CD14-positive monocyte (primary cell): ENCODE measurements at places on chromosomes 2 and 18. TPM values are rescaled to one million over a fixed set of nuclear protein-coding genes. Genes with fewer than 3 reads are reported as not detected.

The HK2 gene
- 29.2 and 46.7 TPM in 2 replicates for polyA plus RNA-seq

DNA sequence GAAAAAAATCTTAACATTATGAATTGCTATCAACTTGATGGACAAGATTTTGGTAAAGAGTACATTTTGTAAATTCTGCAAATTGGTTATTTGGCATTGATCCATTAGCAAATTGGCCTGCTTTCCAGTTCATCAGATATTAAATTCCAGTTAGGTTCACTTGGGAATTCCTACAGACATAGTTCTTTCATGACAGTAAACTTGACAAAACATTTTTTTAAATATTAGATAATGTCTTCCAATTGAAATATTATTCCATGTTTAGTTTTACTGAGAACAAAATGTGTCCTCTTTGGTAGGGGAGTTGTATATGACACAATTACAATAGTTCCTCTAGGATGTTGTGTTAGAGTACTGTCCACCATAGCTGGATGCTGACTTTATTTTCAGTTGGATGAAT lies 141.9 kb downstream of the LCLAT1 start:
- no peak for DNase-seq

The CCL20 gene
- not detected for polyA plus RNA-seq

DNA sequence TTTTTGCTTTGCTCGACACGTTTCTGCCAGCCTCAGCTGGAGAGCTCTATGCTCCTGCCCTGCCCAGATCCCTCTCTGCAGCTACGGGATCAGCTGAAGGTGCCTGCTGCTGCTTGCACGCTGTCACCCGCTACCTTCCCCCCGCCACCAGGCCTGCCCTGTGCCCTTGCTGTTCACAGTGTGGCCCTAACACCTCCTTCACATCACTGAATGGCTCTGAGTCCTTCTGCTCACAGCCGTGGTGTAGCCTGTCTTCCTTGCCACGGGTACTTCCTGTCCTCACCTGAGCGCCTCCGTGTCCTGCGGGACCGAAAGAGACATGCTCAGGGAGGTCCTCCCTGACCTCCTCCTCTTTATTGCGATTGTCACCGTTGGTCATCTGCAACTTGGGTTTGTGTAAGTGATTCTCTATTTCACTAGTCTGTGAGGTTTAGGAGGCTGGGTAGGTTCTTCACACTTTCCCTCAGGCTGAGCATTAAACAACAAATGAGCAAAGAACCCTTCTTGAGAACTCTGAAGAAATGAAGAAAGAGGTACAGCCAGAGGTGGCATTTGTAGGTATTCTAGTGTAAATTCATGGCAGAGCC lies 127.5 kb downstream of the NCK2 start:
- no peak for DNase-seq

GRCh38 chr2:237022533-237022932 lies 63.2 kb upstream of the COPS8 start:
- DNase-seq: no peak

The CGREF1 gene
- not detected for polyA plus RNA-seq

DNA sequence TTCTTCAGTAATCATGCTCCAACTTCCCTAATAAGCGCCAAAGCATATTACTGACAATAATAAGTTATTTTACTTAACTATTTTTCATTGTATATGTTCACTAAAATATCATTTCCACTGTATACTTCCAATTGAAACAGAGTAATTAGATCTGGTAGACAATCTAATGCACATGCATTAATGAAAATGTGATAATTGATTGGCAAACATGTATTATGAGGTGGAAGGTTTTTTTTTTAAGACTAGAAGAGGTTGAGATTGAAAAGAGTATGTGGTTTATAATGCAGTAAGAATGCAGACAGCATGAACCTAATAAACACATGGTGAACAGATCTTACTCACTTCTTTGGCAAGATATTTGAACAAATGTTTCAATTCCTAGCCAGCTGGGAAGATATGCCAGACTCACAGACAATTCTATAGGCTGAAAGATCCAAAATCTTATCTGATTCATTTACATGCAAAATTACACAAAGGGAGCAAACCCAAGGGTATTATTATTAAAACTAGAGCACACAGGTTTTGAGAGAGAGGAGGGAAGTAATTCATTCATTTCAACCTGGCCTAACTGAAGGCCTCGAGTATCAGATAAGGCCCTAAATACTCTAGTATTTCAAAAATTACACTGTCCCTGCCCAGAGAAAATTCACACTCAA lies 2.8 kb downstream of the NCKAP1 start:
- no peak for DNase-seq
